ENCODE measurements at places on chromosomes 7 and 10. TPM values are rescaled to one million over a fixed set of nuclear protein-coding genes. Genes with fewer than 3 reads are reported as not detected.

DNA sequence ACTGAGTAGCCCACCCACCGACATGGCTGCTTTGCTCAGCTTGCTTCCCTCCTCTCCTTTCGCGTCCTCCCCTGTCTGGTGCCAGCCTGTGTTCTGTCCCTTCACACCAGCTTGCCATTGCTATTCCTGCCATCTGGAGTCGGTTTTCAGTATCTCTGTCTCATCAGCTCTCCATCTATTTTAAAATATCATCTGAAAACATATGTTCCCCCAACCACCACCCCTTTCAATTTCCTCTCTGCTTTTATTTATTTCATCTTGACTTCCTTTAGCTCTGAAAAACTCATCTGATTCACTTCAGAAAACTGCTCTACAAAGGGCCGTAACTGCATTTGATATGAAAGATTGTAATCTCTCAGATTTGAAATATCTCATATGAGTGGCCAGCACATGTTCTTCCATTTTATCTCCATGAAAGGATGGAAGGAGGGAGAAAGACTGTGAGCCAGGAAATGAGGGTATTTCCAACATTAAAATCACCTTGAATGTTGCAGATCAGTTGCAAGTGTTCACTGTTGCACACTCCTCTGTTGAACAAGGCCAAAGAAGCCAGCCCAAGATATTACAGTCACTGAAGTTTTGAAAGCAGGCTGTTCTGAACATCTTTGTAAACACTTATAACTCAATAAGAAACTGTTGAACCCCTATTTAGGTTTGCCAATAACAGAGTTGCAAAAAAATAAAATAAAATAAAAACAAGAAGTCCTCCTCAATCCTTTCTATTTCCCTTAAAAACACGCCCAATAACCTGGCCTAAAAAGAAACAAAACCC lies 202.4 kb upstream of the NEBL start:
- no peak overlapping the region for H3K4me3 ChIP-seq
- H3K4me1 ChIP-seq = no peaks in the 10 kb centered on the region
- DNase-seq = no peak
- no peak overlapping the region for H3K27ac ChIP-seq
- H3K36me3 ChIP-seq = no peaks in the 10 kb centered on the region

DNA sequence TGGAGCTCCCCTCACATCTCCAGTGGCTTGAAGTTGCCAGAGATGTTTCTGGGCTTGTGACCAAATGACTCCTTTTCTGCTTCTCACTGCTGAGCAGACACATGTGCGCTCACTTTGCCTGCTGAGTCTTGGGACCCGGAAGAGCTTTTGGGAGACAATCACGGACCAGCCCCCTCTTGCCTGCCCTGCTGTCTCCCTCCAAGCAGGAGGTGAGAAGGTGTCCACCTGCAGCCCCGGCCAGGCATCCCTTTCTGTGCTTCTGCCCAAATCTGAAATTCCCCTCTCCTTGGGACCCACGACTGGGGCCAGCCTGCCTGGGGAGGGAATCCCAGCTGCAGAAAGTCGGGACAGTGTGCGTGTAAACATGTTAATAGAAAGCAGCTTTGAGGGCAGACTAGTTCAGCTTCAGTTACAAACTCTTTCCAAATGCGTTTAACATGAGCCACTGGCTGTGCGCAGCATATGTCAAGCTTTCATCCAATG lies 31.7 kb downstream of the HTRA1 start:
- peaks cover 66% of the 10 kb centered on the region for H3K4me1 ChIP-seq
- peaks cover 15% of the 10 kb centered on the region for H3K36me3 ChIP-seq
- peak; percentile 84 for DNase-seq
- peak overlapping the region; percentile 74 for H3K27ac ChIP-seq

GRCh38 chr10:106111246-106111645 lies 1053.3 kb downstream of the SORCS1 start:
- H3K4me3 ChIP-seq = no peak overlapping the region
- DNase-seq = no peak

GRCh38 chr7:157411580-157411979 lies 74.8 kb downstream of the DNAJB6 start:
- H3K27ac ChIP-seq = no peak overlapping the region
- H3K36me3 ChIP-seq = peaks cover 26% of the 10 kb centered on the region
- no peaks in the 10 kb centered on the region for H3K27me3 ChIP-seq
- no peaks in the 10 kb centered on the region for H3K4me1 ChIP-seq

GRCh38 chr10:74058071-74058470 lies 60.2 kb downstream of the VCL start:
- no peak overlapping the region for H3K4me3 ChIP-seq
- H3K27ac ChIP-seq = peak overlapping the region; percentile 50
- no peaks in the 10 kb centered on the region for H3K27me3 ChIP-seq
- DNase-seq = no peak
- H3K36me3 ChIP-seq = no peaks in the 10 kb centered on the region

GRCh38 chr7:26792006-26792405 lies 72.4 kb downstream of the SKAP2 start:
- H3K27me3 ChIP-seq = no peaks in the 10 kb centered on the region
- H3K4me3 ChIP-seq = no peak overlapping the region
- no peak overlapping the region for H3K27ac ChIP-seq
- no peaks in the 10 kb centered on the region for H3K4me1 ChIP-seq

DNA sequence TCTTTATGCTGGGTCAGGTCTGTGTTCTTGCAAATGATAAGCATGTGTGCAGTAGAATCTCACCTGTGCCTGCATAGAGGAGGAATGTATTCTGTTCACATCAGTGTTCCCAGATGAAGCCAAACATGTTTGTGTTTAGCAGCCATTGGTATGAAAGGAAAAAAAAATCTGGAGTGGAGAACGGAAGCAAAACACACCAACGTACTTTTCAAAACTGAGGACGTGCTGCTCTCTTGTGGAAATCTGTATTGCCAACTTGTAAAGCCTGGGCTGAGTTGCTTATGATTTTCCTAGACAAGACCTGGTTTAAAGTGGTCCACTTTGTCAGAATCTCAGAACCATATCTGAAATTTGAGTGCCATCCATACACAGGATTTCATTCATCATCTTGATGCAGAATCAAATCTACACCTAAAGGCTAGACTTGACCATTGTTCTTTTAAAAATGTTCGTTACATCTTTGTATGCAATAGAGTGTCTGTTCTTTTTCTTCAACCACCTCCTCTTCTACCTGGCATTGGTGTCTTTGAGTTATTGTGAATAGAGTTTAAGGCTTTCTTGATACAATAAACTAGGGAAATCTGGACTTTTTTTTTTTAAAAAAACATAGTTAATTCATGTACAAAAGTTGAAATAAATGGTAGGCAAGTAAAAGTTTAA lies 367.7 kb downstream of the PHF14 start:
- H3K4me3 ChIP-seq = no peak overlapping the region
- H3K36me3 ChIP-seq = no peaks in the 10 kb centered on the region

- no peak for DNase-seq
- H3K36me3 ChIP-seq = no peaks in the 10 kb centered on the region
- H3K4me3 ChIP-seq = no peak overlapping the region
- H3K27me3 ChIP-seq = no peaks in the 10 kb centered on the region
- H3K4me1 ChIP-seq = no peaks in the 10 kb centered on the region
Observed at GRCh38 chr7:37908221-37908788, 8.3 kb downstream of the SFRP4 start.

- H3K4me1 ChIP-seq = no peaks in the 10 kb centered on the region
- H3K27ac ChIP-seq = no peak overlapping the region
- no peak for DNase-seq
- H3K36me3 ChIP-seq = no peaks in the 10 kb centered on the region
- H3K4me3 ChIP-seq = no peak overlapping the region
Observed at GRCh38 chr10:117165538-117166417, 27.7 kb upstream of the VAX1 start.

DNA sequence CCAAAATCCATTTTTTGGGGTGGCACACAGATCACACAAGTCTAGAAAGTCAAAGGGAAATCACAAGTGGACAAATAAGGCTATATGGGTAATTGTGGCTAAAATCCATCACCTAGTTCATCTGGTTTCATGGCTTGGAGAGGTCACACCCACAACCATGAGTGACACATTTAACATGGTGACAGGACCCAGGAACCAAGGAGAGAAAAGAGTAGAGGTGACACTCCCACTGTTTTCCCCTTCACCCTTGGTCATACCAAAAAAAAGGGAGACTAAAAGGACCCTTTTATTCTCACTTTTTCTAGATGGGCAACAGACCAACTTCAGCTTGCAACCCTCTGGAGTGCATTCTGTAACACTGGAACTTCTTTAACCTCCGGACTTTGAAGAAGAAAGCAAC lies 46.2 kb upstream of the ZNF107 start:
- H3K4me3 ChIP-seq = no peak overlapping the region
- H3K4me1 ChIP-seq = no peaks in the 10 kb centered on the region
- DNase-seq = no peak
- no peaks in the 10 kb centered on the region for H3K36me3 ChIP-seq
- no peak overlapping the region for H3K27ac ChIP-seq

GRCh38 chr10:52308251-52309031 lies 5.6 kb upstream of the DKK1 start:
- no peak overlapping the region for H3K27ac ChIP-seq
- no peaks in the 10 kb centered on the region for H3K4me1 ChIP-seq
- peak overlapping the region; percentile 54 for H3K4me3 ChIP-seq

DNA sequence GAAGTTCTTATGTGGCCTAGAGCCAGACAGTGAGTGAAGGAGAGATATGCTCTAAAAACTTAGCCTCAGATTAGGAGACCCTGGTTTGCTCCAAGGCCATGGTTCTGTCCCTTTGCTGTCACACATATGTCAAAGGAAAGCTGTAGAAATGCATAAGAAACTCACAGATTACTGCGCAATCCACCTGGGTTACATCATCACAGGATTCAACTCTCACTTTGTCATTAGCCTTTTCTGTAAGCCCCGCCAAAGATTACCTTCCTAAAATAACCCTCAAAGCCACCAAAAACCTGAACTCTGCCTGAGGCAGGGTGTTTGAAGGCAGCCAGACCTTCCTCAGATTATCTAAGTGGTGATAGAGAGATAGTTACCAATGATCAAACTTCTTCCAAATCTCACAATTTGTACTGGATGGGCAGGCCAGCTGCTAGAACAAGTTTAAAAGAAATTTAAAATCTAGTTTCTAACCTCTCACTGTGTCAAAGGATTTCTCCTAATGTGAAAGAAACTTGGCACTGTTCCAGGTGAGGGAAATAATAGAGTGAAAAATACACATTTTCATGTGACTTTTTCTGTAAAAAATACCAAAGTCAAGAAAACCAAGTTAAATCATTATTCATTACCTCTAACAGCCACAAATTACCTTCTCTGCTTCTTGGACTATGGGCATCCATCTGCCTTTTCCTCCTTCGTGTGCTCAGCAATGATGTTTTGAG lies 567.2 kb downstream of the SUGCT start:
- no peaks in the 10 kb centered on the region for H3K4me1 ChIP-seq
- H3K27ac ChIP-seq = no peak overlapping the region
- no peak for DNase-seq

DNA sequence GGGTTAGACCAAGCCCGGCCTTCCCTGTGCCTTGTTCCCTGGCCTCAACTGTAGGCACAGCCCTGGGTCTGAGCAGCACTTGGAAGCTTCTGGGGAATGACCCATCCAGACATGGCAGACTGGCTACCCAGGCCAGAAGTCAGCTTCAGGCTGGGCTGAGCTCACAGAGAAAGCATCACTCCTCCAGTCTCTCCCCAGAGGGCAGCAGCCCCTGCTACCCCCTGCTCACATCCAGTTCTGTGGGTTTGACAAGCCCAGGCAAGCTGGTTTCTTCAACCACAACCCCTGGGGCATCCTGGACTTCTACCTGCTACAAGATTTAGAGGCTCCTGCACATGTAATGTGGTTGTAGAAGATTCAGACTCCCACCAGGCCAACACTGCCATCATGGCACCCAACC lies 9.0 kb downstream of the C10orf71 start:
- DNase-seq = peak; percentile 34
- H3K36me3 ChIP-seq = no peaks in the 10 kb centered on the region
- H3K27ac ChIP-seq = no peak overlapping the region
- no peak overlapping the region for H3K4me3 ChIP-seq
- H3K27me3 ChIP-seq = no peaks in the 10 kb centered on the region

- peak; percentile 85 for DNase-seq
- H3K27ac ChIP-seq = peak overlapping the region; percentile 73
- H3K4me3 ChIP-seq = no peak overlapping the region
- H3K27me3 ChIP-seq = no peaks in the 10 kb centered on the region
- no peaks in the 10 kb centered on the region for H3K36me3 ChIP-seq
Observed at GRCh38 chr7:158470336-158470735, 117.3 kb downstream of the PTPRN2 start.

DNA sequence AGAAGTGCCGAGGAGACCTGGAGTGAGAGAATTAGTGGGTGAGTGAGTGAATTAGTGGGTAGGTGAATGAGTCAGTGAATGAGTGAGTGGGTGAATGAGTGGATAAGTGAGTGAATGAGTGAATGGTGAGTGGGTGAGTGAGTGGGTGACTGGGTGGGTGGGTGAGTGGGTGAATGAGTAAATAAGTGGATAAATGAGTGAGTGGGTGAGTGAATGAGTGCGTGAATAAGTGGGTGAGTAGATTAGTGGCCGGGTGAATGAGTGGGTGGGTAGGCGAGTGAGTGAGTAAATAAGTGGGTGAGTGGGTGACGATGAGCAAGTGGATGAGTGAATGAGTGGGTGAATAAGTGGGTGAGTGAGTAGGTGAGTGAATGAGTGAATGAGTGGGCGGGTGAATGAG lies 243.7 kb upstream of the MGMT start:
- H3K27me3 ChIP-seq = no peaks in the 10 kb centered on the region
- H3K27ac ChIP-seq = no peak overlapping the region
- no peaks in the 10 kb centered on the region for H3K4me1 ChIP-seq
- no peak overlapping the region for H3K4me3 ChIP-seq
- no peaks in the 10 kb centered on the region for H3K36me3 ChIP-seq

GRCh38 chr10:4263601-4263921 lies 478.6 kb upstream of the KLF6 start:
- no peaks in the 10 kb centered on the region for H3K36me3 ChIP-seq
- no peak overlapping the region for H3K4me3 ChIP-seq
- no peak for DNase-seq
- peaks cover 56% of the 10 kb centered on the region for H3K4me1 ChIP-seq
- peak overlapping the region; percentile 36 for H3K27ac ChIP-seq
- H3K27me3 ChIP-seq = no peaks in the 10 kb centered on the region

DNA sequence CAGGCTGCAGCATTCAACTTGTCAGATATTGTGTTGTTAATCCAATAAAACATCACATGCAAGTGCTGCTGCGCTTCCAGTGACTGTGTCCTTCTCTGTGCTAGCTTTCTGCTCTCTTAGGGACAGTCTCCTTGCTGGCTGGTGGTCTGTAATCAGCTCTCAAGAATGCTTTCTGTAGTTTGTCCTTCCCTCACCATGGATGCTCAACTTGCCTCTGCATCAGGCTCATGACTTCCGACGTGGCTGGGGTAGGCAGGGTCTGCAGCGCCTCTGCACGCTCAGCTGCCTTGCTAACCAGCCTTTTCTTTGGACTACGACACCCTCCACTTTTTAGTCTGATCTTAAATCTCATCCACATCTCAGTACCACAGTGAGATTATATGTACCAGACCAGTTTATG lies 58.3 kb downstream of the MMRN2 start:
- H3K4me1 ChIP-seq = no peaks in the 10 kb centered on the region
- DNase-seq = no peak
- H3K4me3 ChIP-seq = no peak overlapping the region
- peak overlapping the region; percentile 68 for H3K27ac ChIP-seq
- no peaks in the 10 kb centered on the region for H3K27me3 ChIP-seq
- peaks cover 5% of the 10 kb centered on the region for H3K36me3 ChIP-seq

- H3K27ac ChIP-seq = no peak overlapping the region
- H3K27me3 ChIP-seq = no peaks in the 10 kb centered on the region
- H3K36me3 ChIP-seq = no peaks in the 10 kb centered on the region
Observed at GRCh38 chr10:89609833-89610346, 35.2 kb downstream of the PANK1 start.

Gene CAMK2B
- total RNA-seq = 2.0 TPM

Gene TEX36
- not detected for total RNA-seq

Gene TMEM225B
- total RNA-seq = 0.41 TPM

Gene CCL24
- not detected for total RNA-seq

Gene ANKMY2
- 12.2 TPM for total RNA-seq

Gene SPDYE6
- not detected for total RNA-seq

Gene PPP1R17
- not detected for total RNA-seq

Gene RNLS
- 13.6 TPM for total RNA-seq

Gene UBTD1
- total RNA-seq = 7.8 TPM

Gene OGA
- total RNA-seq = 142 TPM

Data from sigmoid colon (tissue), 7 donors.